ENCODE measurements at places on chromosomes 5 and 9. TPM values are rescaled to one million over a fixed set of nuclear protein-coding genes. Genes with fewer than 3 reads are reported as not detected.

DNA sequence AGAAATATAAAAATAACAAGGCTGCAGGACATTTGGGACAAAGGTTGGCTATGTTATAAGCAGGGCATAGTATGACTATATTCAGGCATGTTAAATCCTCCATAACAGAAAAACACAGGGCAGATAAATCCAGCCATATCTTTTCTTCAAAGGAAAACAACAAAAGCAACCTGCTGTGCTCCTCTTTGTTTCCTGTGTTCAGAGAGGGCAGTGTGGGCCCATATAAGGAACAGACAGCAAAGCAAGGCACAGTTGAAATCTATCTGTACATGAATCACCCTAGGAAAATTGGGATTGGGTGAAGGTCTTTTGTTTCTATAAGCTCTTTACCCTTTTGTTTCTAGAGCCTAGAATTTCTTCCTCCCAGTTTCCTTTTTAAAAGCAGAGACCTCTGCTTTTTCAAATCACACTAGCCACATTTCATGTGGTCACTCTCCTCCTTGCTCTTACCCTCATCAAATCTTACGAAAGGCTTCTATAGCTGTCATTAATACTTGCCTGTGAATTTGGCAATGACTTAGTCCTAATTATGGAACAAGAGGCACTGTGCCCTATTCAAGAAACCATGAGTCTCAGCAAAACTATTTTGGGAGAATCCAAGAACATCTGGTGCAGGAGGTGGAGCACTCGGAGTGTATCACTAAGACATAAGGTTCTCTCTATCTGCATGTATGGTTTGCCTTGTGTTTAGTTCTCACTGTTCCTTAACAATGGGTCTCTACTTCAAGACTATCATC is 1.8 kb downstream of the GZMA start:
- peak overlapping the region; percentile 67 for H3K4me3 ChIP-seq
- no peak for DNase-seq
- H3K4me1 ChIP-seq, result peaks cover 35% of the 10 kb centered on the region
- no peak overlapping the region for H3K27ac ChIP-seq
- no peaks in the 10 kb centered on the region for H3K27me3 ChIP-seq

- no peaks in the 10 kb centered on the region for H3K36me3 ChIP-seq
- no peak for DNase-seq
- H3K27ac ChIP-seq, result no peak overlapping the region
- H3K4me3 ChIP-seq, result no peak overlapping the region
- no peaks in the 10 kb centered on the region for H3K4me1 ChIP-seq
- H3K27me3 ChIP-seq, result peaks cover 29% of the 10 kb centered on the region
These were observed 69.1 kb upstream of the PUM3 start for GRCh38 chr9:2913026-2913425.

DNA sequence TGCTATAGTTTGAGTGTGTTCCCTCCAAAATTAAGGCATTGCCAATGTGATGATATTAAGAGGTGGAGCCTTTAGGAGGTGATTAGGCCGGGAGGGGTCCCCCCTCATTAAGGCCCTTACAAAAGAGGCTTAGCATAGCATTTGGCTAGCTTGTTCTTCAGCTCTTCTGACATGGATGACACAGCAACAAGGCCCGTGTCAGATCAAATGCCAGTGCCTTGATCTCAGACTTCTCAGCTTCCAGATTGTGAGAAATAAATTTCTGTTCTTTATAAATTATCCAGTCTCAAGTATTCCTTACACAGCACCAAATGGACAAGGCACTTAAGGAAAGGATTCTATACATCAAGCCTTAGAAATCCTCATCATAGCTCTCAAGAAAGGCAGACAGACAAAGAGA is 31.8 kb downstream of the SLC38A9 start:
- peaks cover 6% of the 10 kb centered on the region for H3K4me1 ChIP-seq
- no peaks in the 10 kb centered on the region for H3K27me3 ChIP-seq
- no peak for DNase-seq

- no peak overlapping the region for H3K4me3 ChIP-seq
- no peaks in the 10 kb centered on the region for H3K27me3 ChIP-seq
- peaks cover 2% of the 10 kb centered on the region for H3K4me1 ChIP-seq
These were observed 68.2 kb upstream of the CHD1 start for GRCh38 chr5:98997000-98997399.

- no peaks in the 10 kb centered on the region for H3K4me1 ChIP-seq
- no peak overlapping the region for H3K27ac ChIP-seq
- H3K36me3 ChIP-seq, result no peaks in the 10 kb centered on the region
- DNase-seq, result no peak
These were observed 350.0 kb downstream of the DEPDC1B start for GRCh38 chr5:60349891-60350415.

- DNase-seq, result no peak
- H3K4me3 ChIP-seq, result no peak overlapping the region
- H3K27me3 ChIP-seq, result no peaks in the 10 kb centered on the region
- no peaks in the 10 kb centered on the region for H3K4me1 ChIP-seq
These were observed 550.8 kb downstream of the CDH9 start for GRCh38 chr5:26487553-26487952.

GRCh38 chr9:83538172-83538889 is at the start of gene FRMD3:
Gene FRMD3 (minus strand): TSS chr9:83538401. CDS start chr9:83538231, 170 bp downstream.
- peaks cover 36% of the 10 kb centered on the region for H3K27me3 ChIP-seq
- peak within 1 kb of the TSS; percentile 59 for H3K4me3 ChIP-seq
- H3K27ac ChIP-seq, result no peak within 1 kb of the TSS
- no peaks in the 10 kb centered on the region for H3K36me3 ChIP-seq
- no peak for DNase-seq

Gene PTGES
- total RNA-seq, result 0.15 TPM

Gene TMEFF1
- not detected for total RNA-seq

Gene PCDHA5
- not detected for total RNA-seq

Gene KCNMB1
- total RNA-seq, result 0.42 TPM

Gene ARHGEF37
- 0.76 TPM for total RNA-seq

Gene SNX2
- 52.4 TPM for total RNA-seq

Gene FSTL4
- total RNA-seq, result not detected

Gene RETREG1
- total RNA-seq, result 30.2 TPM
